Fibroblast of gingiva (primary cell): ENCODE measurements at places on chromosomes 16 and 17.
A peak's percentile ranks its signal among the peaks of the same experiment; 100 is the strongest.

DNA sequence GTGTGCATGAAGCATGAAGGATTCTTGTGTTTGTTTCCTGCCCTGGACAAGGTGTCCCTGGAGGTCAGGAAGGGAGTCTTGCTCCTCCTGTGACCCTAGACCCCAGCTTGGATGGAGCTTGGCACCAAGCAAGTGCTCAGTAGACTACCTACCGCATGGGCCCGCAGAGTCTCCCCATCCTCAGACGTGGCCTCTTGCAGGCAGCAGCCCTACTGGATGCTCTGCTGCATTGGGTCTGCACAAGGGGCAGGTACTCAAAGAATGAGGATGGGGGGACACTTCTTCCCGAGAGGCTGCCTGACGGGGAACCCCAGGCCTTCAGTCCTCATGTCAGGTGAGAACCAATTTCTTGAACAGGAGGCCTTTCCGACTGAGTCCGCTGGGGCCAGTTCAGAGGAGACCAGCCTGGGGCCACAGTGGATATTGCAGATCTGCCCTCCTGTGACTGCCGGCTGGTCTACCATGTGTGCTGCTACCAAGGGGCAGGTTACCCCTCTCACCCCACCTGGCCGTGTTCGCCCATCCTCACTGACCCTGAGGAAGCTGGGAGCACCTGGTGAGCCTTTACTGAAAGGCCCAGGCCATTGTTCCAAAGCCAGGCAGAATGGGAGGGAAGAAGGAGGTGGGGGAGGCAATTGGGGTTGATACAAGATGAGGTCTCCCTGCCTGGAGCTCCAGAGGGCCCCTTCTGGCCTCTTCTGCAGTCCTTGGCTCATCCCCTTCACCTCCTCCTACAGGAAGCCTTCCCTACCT, 206.3 kb downstream of the RAB11FIP4 start:
- DNase-seq, result no peak

DNA sequence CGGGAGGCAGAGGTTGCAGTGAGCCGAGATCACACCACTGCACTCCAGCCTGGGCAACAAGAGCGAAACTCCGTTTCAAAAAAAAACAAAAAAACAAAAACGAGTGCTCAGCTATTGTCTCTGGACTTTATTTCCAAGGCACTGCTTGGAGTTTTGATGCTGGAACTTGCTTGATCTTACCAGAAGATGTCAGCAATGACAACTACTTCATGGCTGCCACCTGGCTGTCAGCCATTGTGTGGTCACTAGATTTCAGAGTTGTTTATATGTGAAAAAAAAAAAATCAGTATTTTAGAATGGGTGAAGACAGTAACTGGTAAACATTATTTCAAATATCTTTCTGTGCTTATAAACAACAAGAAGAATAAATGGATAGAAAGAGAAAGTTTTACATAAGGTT, 26.3 kb upstream of the OR4D1 start:
- DNase-seq, result peak; percentile 17

DNA sequence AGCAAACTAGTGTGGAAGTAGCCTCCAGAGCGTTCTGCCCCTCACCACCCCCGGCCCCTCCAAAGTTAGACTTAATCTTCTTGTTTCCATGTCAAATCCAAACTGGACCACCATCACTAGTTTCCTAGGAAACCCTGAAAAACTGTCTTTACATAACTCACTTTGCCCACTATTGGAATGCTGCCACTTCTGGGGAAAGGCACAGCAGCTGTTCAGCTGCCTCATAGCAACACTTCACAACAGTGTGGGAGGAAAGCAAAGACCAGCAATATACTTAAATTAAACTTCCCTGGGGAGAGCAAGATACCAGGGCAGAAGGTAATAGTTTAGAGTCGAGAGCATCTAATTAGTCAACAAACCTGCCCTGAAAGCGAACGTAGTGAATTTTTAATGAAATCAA, 452.2 kb downstream of the KCNJ2 start:
- DNase-seq, result no peak

DNA sequence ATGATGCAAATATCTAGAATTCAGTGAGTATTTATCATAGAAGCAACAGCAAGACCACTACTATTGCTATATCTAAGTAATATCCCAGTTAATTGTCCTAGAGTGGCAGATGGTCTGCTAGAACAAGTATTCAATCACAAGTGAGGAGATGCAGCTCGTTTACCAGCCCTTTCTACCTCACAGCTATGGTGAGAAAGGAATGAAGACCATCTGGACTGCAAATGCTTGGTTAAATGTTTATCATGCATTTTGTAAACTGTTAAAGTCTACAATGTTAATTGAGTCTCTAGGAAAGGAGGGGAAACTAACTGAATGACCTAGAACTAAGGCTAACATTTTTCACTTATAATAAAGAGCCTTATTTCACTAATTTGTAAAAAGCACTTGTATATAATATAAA, 52.5 kb downstream of the CNOT1 start:
- DNase-seq, result no peak

GRCh38 chr17:44761932-44762810, 3.4 kb downstream of the ADAM11 start:
- DNase-seq, result no peak

- no peak for DNase-seq
These were observed 190.0 kb upstream of the CIBAR2 start for GRCh38 chr16:85302018-85302847.

GRCh38 chr16:15856901-15857698, at the start of gene MYH11:
MYH11 (minus strand) TSS chr16:15857028; CDS start chr16:15838252, 18,776 bp downstream.
- no peak for DNase-seq

DNA sequence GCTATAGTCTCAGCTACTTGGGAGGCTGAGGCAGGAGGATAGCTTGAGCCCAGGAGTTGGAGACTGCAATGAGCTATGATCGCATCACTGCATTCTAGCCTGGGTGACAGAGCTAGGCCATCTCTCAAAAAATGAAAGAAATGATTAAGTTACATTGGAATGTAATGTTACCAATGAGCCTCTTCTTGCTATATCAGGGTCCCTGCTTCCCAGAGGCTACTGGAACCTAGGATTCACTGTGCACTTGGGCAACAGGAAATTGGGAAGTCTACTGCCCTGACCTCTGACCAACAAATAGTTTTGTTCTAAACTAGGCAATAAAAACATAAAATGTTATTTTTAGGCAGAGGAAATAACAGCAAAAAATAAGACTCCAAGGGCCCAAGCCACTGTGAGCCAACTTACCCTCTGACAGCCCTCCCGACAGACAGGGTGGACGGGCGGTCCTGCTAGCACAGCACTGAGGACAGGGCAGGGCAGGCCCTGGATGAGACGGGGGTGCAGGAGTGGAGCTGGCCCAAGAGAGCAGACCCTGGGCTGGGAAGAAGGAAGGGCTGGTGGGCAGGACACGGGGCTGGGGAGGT, 27.5 kb downstream of the NSMCE1 start:
- peak; percentile 81 for DNase-seq

- DNase-seq, result peak; percentile 5
These were observed 140.0 kb downstream of the CHD9NB start for GRCh38 chr16:52912565-52913173.

DNA sequence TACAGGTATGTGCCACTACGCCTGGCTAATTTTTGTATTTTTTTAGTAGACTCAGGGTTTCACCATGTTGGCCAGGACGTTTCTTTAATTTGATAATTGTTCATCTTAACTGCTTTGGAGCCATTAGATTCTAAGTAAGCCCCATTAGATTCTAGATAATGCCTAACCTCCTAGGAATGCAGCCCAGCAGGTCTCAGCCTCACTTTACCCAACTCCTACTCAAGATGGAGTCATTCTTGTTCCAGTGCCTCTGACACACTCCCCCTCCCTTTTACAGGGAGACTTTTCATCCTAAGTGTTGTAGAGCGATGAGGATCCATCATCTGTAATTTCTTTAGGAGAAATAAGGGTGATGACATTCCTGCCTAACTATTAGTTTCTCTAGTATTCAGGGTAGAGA, 23.7 kb upstream of the MILR1 start:
- no peak for DNase-seq

- no peak for DNase-seq
These were observed 79.0 kb upstream of the NKD1 start for GRCh38 chr16:50469121-50469743.

GRCh38 chr16:4315186-4316107, at the start of gene GLIS2:
GLIS2 (plus strand) TSS chr16:4316067; CDS start chr16:4332281, 16,214 bp downstream.
- DNase-seq, result peak; percentile 87

DNA sequence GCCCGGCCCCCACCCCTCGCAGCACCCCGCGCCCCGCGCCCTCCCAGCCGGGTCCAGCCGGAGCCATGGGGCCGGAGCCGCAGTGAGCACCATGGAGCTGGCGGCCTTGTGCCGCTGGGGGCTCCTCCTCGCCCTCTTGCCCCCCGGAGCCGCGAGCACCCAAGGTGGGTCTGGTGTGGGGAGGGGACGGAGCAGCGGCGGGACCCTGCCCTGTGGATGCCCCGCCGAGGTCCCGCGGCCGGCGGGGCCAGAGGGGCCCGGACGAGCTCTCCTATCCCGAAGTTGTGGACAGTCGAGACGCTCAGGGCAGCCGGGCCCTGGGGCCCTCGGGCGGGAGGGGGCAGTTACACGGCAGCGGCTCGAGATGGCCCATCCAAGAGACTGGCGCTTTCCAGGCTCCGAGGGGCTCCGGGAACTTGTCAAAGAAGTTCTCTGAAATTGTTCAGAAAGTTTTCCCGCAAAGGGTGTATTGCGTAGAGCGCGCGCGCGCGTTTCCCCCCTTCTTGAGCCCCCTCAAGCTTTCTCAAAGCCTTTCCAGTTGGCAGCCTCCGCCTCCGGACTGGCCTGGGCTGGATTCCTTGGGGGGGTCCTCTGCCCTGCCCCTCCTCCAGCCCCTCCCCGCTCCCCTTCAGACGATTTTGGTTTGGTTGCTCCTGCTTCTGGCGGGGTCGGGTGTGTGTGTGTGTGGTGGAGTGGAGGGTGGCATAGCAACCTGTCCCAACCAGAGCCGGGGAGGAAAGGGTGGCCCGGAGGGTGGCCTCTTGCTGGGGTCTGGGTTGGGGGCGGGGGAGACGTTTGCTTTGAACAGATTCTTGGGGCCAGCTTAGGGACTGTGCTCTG, 504 bp downstream of the ERBB2 start:
- peak; percentile 18 for DNase-seq

- DNase-seq, result no peak
These were observed at the start of gene CETP for GRCh38 chr16:56961851-56962281. CETP (plus strand) TSS chr16:56961950; CDS start chr16:56961980, 30 bp downstream.

GRCh38 chr17:41772218-41772585, 14.3 kb downstream of the JUP start:
- no peak for DNase-seq

GRCh38 chr16:54843424-54843750, 87.3 kb upstream of the IRX5 start:
- DNase-seq, result no peak

DNA sequence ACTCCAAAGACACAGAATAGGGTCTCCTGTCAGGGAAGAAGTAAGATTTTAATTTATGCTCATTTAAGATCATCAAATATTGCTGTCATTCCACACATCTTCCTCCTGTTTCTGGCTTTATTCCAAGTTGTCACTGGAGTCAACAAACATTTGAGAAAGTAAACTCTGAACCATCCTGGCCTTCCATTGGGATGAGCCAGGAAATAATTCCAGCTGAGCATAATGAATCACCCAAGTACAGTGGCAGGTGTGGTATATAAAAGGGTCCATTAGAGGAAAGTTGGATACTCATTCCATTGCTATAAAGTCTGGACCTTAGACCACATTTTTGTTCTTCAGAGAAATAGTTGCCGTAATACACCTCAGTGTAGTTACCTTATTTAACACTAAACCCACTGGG, 246.1 kb downstream of the SLC39A11 start:
- DNase-seq, result no peak

GRCh38 chr16:43294-43693, 10.1 kb downstream of the POLR3K start:
- DNase-seq, result no peak

DNA sequence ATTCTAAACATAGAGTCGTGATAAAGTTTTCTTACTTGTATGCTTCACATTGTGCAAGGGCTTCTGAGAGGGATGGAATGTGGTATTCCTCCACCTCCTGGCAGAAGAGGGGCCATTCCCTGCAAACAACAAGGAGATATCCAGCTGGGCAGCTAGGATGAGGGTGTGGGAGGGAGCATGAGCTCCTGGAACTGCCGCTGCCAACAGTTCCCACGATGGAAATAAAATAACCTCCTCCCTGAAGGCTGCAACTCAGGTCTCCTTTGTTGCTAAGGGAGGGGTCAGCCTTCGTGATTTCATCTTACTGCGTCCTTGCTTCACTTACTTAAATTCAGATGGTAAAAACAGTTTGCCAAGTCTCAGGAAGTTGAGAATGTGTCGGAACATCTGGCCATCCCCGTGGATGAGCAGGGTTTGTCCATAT, 15.6 kb downstream of the PLEKHG4 start:
- DNase-seq, result peak; percentile 43

GRCh38 chr16:11182411-11182810, 73.6 kb downstream of the SOCS1 start:
- no peak for DNase-seq

GRCh38 chr17:17758941-17759563, 77.7 kb downstream of the SREBF1 start:
- no peak for DNase-seq

GRCh38 chr16:64181271-64181925, 940.5 kb downstream of the CDH11 start:
- DNase-seq, result no peak

- no peak for DNase-seq
These were observed 10.0 kb downstream of the GPT2 start for GRCh38 chr16:46894036-46894672.

- DNase-seq, result no peak
These were observed 1.6 kb downstream of the TELO2 start for GRCh38 chr16:1494711-1495110.

DNA sequence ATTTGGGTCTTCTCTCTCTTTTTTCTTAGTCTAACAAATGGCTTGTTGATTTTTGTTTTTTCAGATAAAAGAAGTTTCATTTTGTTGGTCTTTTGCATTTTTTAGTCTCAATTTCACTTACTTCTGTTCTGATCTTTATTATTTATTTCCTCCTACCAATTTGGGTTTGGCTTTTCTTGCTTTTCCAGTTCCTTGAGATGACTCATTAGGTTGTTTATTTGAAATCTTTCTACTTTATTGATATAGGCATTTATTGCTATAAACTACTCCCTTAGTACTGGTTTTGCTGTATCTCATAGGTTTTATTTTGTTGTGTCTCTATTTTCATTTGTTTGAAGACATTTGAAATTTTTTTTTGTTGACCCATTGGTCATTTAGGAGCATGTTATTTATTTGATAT, 152.2 kb upstream of the MPHOSPH6 start:
- DNase-seq, result no peak

GRCh38 chr17:177155-177554, 4.3 kb downstream of the DOC2B start:
- no peak for DNase-seq

DNA sequence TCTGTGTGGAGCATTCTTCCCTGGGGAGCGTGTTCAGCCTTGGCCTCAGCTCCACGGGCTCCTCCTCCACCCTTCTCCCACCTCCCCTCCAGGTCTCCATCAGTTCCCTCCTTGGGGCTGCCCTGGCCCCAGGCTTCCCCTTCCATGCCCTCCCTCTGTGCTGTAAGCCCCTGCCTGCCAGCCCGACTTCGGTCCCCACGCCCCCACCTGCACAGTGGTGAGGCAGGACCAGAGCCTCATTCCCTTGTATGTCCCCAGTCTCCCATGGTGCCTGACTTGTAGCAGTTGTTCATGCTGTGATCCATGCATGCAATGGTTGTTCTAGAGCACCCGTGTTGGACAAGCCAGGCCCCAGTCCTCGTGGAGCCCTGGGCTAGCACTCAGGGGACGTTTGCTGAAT, 199.4 kb downstream of the RBFOX3 start:
- no peak for DNase-seq
